ENCODE measurements at places on chromosomes 5 and 9.

GRCh38 chr5:131966551-131966950 is 21.1 kb upstream of the MEIKIN start:
- no peak for DNase-seq

- DNase-seq, result no peak
Measured at GRCh38 chr5:124866355-124867136, 120.1 kb upstream of the ZNF608 start.

GRCh38 chr5:137357436-137357835 is 141.7 kb downstream of the SPOCK1 start:
- DNase-seq, result no peak

- DNase-seq, result no peak
Measured at GRCh38 chr9:128089299-128089698, 21.3 kb downstream of the SLC25A25 start.

- no peak for DNase-seq
Measured at GRCh38 chr5:113162208-113162607, 185.6 kb downstream of the DCP2 start.

- DNase-seq, result peak; percentile 23
Measured at GRCh38 chr9:128552744-128553440, 505 bp downstream of the SPTAN1 start.

DNA sequence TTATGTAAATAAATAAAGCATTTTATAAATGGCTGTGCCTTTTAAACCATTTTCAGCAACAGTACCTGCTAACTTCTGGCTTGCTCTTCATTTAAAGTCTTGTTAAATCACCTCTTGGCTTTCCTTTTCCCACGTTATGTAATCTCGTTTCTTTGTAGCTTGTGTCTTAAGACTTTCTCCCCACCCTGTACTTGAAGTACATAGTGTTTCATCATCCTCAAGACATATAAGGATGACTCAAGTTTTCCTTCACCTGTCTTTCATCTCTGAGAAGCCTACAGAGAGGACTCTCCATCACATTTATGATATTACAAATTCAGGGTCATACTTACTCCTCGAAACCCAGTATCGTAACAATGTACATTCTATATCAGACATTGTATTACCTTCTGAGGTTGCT is 33.9 kb downstream of the PRELID2 start:
- DNase-seq, result no peak

DNA sequence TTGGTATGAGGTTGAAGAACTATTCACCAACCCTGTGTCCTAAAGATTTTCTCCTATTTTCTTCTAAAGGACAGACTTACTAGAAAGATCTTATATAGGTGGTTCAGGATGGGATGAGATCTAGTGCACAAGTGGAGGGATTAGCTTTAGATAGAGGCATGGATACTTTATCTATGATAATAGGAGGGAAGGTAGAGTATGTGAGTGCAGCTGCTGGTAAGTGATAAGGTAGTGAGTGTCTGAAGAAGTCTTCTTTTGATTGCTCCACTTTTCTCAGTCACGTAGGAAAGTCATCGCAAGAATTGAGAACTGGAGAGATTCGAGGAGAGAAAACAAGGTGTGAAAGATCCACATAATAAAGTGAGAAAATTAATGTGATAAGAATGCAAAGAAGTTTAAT is 6.0 kb upstream of the NDUFS4 start:
- no peak for DNase-seq

- no peak for DNase-seq
Measured at GRCh38 chr9:35476596-35476995, 13.3 kb upstream of the RUSC2 start.

DNA sequence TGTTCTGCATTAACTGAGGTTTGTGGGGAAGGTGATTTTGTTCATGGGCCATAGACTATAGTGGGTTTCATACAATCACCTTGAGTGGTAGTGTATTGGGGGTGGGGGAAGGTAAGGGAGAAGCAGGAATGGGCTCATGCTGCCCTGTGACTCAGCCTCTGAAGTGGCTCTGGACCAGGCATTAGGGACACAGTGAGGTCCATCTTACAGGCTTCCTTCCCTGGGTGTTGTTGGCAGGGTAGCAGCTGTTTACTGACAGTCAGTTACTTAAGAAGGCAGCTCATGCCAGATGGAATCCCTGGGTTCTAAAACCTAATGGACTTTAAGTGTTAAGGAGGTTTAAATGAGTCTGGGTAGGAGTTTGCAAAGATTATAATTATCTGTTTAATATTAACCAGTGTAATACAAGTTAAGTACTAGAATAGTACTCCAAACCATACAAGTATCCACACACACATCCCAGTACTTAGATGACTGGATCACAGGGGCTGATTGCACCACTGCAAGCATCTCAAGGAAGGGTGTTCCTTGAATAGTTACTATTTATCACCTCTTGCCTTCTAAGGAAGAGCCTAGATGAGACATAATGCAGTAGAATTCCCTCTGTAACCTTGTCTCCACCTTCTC is 59.3 kb downstream of the CAST start:
- no peak for DNase-seq

DNA sequence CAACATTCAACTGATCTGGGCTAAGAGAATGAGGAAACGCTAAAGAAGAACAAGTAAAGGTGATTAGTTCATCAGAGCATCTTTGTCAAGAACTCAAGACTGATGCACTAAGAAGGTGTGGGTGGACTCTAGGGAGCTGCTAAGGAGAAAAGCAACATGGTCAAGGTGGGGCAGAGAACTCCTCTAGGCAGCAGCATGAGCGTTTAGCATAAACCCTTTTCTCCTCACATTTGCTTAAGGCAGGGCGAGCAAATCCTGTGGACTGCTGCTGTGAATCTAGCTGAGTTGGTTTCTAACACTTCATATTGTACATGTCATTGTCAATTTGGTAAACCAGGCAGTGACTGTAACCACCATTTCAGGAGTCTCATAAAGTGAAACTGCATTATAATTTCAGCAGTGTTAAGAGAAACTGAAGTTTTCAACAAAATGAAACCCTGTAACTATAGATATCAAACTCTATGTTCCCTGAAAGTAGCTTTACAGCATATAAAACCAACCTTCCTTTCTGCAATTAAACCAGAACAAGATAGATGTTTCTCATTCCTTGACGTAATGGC is 45.9 kb upstream of the MAN2A1 start:
- no peak for DNase-seq

GRCh38 chr5:58794875-58795274 is 212.0 kb downstream of the RAB3C start:
- DNase-seq, result no peak

DNA sequence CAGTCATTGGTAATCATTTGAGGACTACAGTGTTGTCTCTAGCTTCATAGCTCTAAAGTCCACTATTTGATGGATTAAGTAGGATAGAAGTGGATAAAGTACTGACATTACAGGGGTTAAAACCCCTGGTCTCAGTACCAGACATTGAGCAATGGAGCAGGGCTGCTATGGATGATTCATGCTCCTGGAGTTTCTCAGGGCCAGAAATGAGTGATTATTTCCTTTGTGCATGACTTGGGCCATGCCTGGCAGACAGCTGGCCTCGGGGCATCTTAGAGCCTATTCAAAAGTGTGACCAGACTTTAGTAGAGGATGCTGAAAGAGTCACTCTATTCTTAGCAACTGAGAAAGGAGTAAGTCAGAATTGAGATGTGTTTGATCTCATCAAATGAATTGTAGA is 350.7 kb upstream of the TLE4 start:
- peak; percentile 97 for DNase-seq

GRCh38 chr5:20972419-20972925 is 984.5 kb upstream of the CDH18 start:
- peak; percentile 84 for DNase-seq

DNA sequence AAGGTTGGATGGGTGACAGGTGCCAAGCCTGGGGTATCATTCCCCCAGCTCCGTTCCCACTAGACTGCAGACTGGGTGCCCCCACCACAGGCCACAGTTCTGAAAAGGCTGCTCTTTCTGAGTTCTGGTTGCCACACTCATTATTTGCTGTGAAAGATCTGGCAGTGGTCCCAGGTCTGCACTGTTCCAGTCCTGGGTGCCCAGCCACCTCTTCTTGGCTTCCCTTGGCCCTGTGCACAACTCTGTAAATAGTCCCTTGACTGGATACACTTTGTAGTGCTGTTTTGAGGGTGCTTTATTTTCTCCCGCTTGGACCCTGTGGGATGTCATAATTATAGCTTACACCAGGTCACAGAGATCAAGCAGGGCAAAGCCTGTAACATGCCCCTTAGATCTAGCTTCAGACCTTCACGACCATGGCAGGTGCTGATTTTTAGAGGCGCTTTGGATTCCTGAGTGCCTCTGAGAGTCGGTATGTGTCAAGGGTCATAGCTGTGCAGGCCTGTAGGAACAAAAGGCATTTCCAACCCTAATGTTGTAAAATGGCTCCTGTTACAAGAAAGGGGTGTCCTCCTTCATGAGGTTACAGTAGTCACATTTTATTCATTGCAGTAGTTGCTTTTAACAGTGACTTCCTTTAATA is 344.9 kb downstream of the ICE1 start:
- no peak for DNase-seq

GRCh38 chr5:154241021-154241420 is 50.5 kb downstream of the GALNT10 start:
- DNase-seq, result no peak

- peak; percentile 51 for DNase-seq
Measured at GRCh38 chr9:110278080-110278707, 21.9 kb upstream of the TXN start.

GRCh38 chr9:83535736-83536135 is 2.5 kb downstream of the FRMD3 start:
- no peak for DNase-seq

DNA sequence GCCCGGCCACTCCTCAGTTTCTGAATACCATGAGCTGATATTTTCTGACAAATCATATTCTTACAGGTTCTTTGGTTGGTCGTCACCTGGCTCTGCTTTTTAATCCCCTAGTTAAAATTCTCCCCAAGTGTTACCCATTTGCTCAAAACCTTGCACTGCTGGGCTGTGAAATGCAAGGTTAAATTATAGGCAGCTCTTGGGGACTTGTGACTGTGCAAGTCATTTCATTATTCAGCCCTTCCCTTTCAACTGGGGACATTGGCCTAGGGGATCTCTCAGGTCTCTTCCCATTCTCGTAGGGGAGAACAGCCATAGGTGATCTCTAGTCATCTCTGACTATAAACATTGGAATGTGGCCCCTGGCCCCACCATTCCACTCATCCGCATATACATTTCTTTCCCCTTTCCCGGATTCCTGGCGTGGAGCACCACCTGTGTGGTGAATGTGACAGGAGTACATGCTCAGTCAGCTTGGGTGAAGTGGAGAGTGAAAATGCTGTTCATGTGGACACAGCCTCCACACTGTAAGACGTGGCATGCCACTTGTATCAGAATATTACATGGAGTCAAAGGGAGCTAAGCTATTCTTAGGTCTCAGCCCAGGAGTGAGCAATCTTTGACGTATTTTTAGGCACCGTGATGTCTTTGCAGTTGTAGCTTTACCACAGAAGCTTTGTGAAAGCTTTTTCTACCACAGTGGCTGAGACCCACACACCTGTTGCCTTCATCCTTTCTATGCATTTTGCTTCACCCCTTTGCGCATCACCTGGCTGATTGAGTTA is 386.7 kb downstream of the KDM4C start:
- no peak for DNase-seq

DNA sequence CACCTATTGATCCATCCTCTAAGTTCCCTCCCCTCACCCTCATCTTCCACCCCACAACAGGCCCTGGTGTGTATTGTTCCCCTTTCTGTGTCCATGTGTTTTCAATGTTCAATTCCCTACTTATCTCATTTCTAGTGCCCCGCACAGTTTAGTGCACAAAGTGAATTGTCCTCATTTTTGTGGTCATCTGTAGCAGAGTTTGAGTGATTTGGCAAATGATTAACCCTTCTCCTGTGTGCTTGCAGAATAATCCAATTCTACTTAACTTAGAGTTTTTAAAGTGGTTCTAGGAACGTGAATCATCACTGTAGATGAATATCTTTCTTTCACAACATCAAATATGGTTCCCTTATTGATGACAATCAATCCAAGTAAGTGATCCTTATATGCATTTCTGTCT is 6.3 kb upstream of the HAPLN1 start:
- DNase-seq, result no peak

DNA sequence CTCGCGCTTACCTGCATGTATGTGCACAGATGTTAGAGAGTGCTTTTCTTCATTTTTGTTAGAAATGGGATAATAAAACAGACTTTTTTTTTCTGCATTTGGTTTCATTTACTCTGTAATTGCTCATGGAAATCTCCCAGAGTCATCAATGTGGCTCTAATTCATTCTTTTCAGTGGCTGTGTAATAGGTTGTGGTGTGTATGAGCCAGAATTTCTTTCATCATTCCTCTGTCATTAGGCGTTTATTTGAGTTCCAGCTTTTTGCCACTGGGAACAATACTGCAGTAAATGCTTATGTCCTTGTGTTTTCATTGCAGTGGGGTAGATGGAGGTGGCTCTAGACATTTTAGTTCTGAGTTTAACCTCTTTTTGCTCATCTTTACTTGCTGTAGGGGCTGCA is 118.9 kb downstream of the NXNL2 start:
- peak; percentile 44 for DNase-seq

GRCh38 chr5:95848701-95849100 is 26.2 kb upstream of the GLRX start:
- peak; percentile 79 for DNase-seq

- no peak for DNase-seq
Measured at GRCh38 chr9:14868772-14869583, 41.2 kb downstream of the FREM1 start.

- DNase-seq, result no peak
Measured at GRCh38 chr5:78129597-78129996, 164.9 kb downstream of the AP3B1 start.

GRCh38 chr5:158861366-158861765 is 238.3 kb downstream of the EBF1 start:
- DNase-seq, result no peak

GRCh38 chr5:164555809-164556208 is 1050.4 kb downstream of the MAT2B start:
- peak; percentile 58 for DNase-seq

- DNase-seq, result no peak
Measured at GRCh38 chr5:139745132-139745799, 50.3 kb upstream of the PSD2 start.

DNA sequence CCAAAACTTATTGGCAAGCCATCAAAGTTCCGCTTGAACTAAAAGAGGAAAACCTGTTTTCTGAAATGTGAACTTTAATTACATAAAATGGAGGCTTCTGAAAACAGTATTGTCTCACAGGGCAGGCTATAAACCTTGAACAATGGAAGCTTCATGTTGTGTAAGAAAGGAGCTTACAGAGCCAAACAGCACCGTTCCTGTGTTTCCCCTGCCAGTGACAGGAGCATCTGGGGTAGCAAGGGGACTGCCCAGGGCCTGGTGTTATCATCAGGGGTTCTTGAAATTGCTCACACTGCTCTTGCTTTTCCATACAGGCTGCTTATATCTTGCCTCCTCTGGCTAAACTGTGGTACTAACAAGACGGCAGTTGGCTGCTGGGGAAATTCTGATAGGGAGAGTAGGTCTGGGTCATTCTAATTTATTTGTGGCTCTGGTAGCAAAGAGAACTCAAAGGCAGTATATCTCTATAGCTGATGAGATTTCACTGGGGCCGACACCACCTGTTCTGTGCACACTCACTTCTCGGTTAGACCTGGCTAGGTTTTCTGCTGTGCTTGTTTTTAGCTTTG is 40.4 kb downstream of the BASP1 start:
- no peak for DNase-seq

All from HCEC 1CT (cell line).